Stimulated activated CD4-positive, alpha-beta T cell treated with anti-CD3 and anti-CD28 coated beads, Interleukin-15, amount 100 ng/mL, for 1 hour (primary cell): ENCODE measurements at places on chromosomes 4 and X.

DNA sequence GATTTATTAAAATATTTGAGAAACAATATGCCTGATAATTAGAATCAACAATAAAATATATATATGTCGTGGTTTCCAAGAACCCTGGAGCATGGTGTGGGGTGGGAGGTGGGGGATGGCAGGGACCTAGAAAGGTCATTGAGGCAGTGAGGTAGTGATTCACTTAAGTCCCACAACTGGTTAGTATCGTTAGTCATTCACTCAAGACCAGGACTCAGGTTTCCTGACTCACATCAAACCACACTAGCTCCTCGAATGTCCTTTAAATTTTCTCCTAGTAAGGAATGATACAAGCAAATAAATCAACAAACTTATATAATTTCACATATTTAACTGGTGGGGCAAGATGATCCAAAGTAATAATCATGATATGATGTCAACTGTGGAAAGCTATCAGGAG is 158.8 kb upstream of the AADAT start:
- no peak for DNase-seq

DNA sequence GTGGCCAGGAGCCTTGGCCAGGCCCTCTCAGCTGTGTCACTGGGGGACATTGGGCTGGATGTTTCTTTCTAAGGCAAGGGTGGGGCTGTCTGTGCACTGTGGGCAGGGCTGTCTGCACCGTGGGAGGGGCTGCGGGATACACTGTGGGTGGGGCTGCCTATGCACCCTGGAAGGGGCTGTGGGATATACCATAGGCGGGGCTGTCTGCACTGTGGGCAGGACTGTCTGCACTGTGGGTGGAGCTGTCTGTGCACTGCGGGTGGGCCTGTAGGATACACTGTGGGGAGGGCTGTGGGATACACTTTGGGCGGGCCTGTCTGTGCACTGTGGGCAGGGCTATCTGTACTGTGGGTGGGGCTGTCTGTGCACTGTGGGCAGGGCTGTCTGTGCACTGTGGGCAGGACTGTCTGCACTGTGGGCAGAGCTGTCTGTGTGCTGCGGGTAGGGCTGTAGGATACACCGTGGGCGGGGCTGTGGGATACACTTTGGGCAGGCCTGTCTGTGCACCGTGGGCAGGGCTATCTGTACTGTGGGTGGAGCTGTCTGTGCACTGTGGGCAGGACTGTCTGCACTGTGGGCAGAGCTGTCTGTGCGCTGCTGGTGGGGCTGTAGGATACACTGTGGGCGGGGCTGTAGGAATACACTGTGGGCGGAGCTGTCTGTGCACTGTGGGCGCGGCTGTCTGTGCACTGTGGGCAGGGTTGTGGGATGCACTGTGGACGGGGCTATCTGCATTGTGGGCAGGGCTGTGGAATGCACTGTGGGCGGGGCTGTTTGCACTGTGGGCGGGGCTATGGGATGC is 31.1 kb downstream of the ACOX3 start:
- no peak for DNase-seq

DNA sequence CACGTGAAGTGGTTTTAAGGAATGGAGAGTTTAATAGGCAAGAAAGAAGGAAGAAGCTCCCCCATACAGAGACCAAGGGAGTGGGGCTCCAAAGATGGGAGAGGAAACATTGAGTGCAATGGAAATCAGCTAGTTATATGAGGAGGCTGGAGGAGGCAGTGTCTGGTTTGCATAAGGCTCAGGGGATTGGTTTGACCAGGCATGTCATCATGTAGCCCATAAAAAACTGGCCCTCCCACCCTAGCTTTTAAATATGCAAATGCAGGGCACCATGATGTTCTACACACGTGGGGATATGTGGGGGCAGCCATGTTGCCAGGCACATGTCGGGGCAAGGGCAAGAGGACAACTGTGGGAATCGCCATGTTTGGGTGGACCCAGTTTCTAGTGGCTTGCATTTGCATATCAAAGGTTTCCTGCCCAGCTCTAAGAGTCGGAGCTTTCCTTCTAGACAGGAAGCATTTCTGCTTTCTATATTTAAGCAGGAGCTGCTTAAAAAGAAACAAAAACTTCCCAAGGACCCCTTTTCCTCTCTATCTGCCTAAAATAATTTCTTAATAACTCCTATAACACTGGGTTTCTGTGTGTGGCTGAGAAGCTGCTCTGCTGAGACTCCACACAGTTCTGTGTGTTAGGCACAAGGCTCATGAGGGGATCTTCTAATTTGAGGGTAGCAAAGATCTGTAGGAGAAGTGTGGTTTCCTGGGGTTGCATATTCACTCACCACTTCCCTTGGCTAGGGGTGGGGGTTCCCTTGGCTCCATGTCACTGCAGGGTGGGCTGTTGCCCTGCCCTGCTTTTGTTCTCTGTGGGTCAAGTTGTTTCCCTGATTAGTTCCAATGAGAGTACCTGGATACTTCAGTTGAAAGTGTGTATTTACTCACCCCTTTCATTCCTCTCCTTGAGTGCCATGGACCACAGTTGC is 113.5 kb downstream of the VSIG4 start:
- DNase-seq: no peak

- no peak for DNase-seq
Observed at GRCh38 chrX:9681422-9681821, 84.2 kb downstream of the GPR143 start.

GRCh38 chrX:110941906-110942305 is 146.3 kb upstream of the CHRDL1 start:
- DNase-seq: no peak

DNA sequence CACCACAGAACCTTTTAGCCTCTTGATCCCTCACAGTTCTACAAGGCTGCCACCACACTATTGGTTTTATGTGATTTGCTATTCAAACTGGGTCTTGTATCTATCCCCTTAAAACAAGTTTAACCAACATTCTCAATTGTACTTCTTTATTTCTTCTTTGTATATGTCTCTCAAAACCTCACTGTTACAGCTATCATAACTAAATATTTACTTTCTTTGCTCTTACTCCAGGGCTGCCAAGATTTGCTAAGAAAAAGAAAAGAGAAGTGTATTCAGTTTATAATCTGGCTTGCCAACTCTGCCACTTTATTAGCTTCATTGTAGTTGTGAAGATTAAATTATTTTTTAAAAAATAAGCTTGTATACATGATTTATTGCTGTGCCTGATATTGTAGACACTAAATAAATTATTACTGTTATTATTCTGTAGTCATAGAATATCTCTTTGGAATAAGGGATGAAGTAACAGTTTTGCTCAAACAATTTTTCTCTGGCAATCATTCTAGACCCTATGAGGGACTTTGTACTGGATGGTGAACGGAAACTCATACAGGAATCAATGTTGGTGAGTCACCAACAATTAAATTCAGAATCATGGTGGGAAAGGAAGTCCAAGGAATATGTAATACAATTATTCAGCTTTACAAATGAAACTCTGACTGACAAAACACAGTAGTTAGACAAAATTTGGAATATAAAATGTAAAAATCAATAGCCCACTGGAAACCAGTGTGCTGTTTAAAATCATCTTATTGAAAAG is 127.1 kb upstream of the DCAF8L1 start:
- no peak for DNase-seq

DNA sequence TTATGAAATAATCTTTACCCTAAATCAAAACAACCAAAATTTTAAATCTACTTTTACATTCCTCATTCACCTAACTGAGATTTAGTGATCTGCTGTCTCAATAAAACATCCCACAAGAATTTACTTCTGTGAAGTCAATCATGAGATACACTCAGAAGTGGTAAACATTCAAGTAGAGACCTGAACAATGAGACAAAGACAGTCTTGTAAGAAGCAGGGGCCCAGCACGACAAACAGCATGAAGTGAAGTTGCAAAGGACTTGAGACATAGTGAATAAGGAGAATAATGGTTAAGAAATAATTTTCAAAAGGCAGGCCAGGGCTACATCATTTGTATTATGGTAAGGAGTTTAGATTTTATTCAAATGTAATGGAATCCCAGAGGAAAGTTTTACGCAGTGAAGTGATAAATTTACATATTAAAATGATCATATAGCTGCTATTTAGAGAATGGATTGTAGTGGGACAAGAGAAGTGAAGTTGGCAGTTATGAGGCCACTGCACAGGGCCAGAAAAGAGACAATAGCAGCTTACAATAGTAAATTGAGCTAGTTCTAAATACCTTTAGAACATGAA is 101.9 kb downstream of the MAB21L2 start:
- no peak for DNase-seq

GRCh38 chr4:1409491-1410425 is 3.5 kb upstream of the NKX1-1 start:
- DNase-seq: no peak

DNA sequence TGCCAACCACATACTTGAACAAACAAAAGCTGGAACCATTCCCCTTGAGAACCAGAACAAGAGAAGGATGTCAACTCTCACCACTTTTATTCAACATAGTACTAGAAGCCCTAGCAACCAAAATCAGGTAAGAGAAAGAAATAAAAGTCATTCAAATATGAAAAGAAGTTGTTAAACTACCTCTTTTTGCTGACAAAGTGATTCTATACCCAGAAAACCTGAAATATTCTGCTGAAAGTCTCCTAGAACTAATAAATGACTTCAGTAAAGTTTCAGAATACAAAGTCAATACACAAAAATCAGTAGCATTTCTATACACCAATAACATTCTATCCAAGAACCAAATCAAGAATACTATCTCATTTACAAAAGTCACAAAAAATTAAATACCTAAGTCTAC is 187.0 kb downstream of the UGT8 start:
- no peak for DNase-seq

DNA sequence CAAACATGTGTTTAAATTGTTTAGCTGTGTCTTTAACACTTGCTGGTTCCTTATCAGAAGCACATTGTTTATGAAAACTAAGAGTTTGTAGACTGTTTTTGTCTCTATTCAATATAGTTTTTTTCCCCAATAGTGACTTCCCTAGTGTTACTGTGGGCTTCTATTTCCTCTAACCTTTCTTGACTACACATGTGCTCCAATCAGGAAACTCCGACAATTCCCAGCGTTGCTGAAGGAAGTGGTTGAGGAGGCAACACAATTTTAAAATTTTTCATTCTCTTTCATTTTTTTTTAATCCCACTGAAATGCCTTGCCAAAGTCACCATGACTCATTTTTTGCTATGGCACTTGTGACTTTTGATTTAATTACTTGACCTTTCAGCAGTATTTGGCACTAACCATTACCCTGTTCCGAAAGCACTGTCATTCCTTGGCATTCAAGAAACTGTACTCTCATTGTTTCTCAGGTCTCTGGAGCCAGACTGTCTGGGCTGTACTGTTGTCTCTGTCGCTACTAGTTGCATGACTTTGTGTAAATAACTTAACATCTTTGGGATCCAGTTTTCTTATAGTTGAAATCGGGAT is 67.6 kb upstream of the FREM3 start:
- DNase-seq: no peak

- DNase-seq: no peak
Observed at GRCh38 chrX:134258202-134258601, 21.2 kb downstream of the CCDC160 start.

DNA sequence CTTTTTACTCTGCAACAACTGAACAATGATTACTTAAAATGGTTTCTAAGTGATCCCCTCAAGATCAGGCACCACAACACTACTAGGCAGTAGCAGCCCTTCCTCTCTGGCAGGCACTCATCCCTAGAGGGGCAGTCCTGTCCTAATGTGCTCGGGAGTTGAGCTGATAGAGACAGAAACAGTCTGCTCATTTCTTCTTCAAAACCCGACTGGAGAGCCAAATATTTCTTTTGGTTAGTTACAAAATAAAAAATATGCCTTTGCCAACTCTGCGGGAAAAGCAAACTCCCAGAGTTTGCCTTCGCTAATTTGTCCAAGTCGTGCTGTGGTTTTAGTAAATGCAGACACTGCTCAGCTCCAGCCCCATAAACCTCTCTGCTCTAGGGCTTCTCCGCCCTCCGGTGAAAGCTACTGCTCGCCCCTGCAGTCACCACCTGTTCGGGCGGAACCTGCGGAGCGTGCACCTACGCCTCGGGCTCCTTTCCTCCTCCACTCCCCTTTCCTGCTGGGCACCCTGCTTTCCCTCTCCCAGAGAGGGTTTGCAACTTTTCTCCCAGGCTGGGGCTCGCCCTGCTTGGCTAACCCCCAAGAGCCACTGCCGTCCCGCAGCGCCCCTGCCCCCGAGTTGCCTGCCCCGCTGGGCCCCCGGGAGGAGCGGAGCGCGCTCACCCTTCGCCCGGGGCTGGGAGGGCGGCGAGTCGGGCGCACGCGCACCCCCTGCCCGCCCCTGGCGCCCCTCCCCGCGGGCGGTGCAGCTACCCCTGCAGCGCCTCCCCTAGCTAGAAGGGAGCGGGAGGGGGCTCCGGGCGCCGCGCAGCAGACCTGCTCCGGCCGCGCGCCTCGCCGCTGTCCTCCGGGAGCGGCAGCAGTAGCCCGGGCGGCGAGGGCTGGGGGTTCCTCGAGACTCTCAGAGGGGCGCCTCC is at the start of gene NPNT:
Gene NPNT (plus strand): TSS at position 812 of the 923 bp plus-strand sequence. CDS start 182 bp downstream, outside the sequence.
- no peak for DNase-seq

GRCh38 chr4:62601737-62602136 is 1401.6 kb downstream of the ADGRL3 start:
- no peak for DNase-seq

GRCh38 chrX:40539214-40540142 is 41.3 kb upstream of the ATP6AP2 start:
- DNase-seq: peak; percentile 34

DNA sequence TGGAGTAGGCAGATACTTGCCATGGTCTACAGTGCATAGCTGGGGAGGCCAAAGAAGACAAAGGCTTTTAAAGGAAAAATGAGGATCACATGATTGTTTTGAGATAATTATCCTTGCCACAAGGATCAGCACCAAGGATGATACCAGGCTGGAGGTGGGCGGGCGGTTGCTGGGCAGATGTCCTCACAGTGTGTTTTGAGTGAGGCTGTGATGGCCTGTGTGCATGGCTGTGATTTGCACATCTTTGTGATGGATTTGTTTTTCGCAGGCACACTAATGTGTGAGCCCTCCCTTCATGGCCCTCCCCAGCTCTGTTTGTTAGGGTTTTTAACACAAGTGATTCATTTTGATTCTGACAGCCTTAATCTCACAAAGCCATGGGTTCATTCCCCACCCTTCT is 46.8 kb downstream of the RGS12 start:
- no peak for DNase-seq

DNA sequence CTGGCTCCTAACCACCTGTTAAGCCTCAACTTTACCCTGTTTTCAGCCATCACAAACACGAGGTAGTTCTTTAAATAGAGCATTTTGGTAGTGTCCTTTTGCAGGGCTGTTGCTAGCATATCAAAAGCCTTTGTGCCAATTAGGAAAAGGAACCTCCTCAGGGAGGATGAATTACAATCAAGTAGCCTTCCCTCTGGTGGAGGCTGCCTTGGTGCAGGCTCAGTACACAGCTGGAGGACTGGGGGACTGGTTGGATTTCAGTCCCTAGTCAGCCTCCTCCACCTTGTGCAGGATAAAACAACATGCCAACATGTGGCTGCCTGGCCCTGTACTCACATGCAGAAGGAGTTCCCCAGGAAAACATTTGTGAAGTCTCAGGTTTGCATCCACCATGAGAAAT is 53.1 kb downstream of the RASGEF1B start:
- DNase-seq: no peak

DNA sequence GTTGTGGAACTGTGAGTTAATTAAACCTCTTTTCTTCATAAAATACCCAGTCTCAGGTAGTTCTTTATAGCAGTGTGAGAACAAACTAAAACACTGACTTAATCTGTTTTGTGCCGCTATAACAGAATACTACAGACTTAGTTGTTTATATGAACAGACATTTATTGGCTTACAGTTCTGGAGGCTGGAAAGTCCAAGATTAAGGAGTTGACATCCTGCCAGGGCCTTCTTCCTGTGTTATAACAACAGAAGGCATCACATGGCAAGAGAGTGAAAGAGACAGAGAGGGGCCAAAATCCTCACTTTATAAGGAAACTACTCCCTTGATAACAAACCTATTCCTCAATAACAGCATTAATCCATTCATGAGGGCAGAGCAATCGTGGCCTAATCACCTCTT is 42.5 kb upstream of the KCNIP4 start:
- no peak for DNase-seq
